ENCODE measurements at places on chromosomes 11 and 22.
A peak's percentile ranks its signal among the peaks of the same experiment; 100 is the strongest.

DNA sequence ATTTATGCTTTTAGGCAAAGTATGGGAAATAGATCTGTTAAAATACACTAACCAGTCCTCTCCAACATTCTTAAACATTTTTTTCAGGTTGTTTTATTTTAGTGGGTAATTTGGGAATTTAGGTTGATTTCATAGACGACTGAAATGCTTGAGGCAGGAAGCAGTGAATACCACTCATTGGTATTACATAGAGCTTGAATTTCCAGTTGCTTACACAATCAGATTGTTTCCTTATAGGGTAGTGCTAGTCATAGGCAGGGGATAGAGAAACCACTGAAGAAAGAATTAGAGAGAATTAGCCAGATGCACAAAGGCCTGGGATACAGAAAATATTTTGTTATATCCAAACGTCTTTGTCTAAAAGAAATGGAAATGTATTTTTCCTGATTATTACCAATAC lies 23.9 kb upstream of the LYVE1 start:
- DNase-seq, result peak; percentile 87

- no peak for DNase-seq
Observed at GRCh38 chr11:134385774-134386565, 26.1 kb downstream of the B3GAT1 start.

- DNase-seq, result no peak
Observed at GRCh38 chr11:8715501-8715900, 32.9 kb downstream of the RPL27A start.

DNA sequence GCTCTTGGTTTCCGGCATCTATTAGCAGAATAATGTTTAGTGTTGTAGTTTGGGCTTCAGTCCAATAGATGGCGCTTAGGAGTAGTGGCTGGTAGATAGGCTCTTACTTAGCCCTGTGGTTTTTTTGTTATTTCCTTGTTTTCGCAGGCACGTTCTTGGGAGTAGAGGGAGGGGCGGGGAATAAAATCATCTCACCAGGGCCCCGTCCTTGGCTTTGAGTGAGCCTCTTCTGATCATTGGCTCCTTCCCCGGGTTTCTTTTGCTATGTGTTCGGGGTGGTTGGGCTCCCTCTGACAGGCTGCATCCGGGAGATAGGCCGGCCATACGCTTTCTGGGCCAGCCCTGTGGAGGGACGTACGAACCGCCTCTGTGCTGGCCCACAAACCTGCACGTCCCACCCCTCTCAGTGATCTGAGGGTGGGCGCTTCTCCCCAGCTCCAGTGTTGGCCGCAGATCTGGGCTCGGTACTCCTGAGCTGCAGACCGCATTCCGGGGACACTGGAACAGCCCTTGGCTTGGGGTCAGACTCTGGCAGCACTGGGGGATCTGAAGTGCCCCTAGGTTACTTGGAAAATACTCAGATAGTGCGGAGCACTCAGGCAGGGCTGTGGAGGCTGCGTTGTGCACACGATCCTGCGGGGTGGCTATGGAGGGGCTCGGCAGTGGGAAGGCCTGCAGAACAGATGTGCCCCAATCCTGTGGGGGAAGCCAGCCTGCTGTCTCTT lies 217.0 kb downstream of the DYNC2H1 start:
- DNase-seq, result peak; percentile 80

DNA sequence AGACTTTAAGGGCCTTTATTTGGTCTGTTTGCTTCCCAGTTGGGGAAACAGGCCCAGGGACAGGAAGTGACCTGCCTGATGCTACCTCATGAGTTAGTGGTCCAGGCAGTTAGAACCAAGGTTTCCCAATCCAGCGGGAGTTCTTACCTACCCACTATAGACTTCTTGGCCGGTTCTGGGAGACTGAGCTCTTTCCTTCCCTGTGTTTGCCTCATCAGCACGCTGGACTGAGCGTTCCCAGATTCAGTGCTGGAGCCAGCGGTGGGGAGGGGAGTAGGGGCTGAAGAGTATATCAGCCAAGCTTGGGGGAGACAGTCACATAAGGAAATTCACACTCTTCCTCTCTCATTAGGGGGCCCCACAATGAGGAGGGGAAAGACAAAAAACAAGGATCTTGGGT lies 27.1 kb downstream of the TIMP3 start:
- DNase-seq, result no peak

DNA sequence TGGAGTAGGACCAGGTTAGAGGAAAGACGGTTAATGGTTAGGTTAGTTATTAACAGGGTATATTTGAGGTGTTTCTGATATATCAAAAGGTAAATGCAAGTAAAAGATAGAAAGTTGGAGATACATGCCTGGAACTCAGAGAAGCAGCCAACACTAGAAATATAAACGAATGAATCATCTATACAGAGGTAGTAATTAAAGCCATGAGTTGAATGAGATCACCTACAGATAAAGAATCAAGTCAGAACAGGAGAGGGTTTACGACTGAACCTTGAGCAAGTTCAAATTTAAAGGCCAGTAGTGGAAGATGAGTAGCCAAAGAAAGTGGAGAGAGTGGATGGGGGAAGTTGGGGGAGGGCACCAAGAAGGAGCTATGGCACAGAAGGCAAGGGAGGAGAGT lies 73.9 kb downstream of the SPON1 start:
- no peak for DNase-seq

GRCh38 chr11:133164986-133165385 lies 367.3 kb downstream of the OPCML start:
- DNase-seq, result no peak

DNA sequence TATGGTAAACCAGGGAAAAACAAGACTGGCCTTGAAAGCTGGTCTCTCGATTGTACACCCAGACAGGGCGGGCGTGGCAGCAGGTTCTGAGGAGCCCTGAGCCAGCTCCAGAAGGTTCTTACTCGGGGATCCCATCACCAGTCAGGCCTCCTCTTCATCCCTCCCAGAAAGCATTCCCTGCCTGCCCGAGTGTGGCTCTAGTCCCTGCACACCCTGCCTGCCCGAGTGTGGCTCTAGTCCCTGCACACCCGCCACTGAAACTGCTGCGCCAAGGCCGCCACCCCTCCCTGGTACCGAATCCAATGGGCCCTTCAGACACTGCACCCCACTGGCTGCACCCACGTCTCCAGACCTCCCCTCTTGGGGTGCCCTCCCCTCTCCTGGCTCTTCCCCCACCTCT lies 30.1 kb downstream of the KIAA0930 start:
- no peak for DNase-seq

DNA sequence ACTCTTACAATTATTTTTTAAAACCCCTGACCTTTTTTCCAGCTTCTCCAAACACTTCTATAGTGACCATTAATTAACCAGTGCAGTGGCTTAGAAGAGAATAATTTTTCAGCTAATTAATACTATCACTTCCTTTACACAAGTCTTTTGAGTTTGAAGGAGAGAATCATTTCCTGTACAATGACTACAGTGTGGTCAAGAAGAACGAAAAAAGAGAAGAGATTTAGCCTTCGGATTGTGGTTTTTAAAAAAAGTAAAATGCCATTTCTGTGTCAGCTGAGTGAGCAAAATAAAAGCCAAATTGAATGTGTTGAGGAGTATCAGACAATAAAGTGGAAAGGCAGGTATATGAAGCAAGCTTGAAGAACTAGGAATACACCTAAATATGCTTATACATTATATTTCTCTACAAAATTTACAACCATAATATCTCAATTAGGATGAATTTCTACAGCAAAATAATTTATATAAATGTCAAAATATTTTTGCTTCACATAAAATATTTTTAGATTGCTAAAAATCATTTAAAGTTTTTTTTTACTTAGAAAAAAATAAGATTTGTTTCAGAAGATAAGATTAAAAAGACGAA lies 1155.2 kb upstream of the CNTN5 start:
- no peak for DNase-seq

DNA sequence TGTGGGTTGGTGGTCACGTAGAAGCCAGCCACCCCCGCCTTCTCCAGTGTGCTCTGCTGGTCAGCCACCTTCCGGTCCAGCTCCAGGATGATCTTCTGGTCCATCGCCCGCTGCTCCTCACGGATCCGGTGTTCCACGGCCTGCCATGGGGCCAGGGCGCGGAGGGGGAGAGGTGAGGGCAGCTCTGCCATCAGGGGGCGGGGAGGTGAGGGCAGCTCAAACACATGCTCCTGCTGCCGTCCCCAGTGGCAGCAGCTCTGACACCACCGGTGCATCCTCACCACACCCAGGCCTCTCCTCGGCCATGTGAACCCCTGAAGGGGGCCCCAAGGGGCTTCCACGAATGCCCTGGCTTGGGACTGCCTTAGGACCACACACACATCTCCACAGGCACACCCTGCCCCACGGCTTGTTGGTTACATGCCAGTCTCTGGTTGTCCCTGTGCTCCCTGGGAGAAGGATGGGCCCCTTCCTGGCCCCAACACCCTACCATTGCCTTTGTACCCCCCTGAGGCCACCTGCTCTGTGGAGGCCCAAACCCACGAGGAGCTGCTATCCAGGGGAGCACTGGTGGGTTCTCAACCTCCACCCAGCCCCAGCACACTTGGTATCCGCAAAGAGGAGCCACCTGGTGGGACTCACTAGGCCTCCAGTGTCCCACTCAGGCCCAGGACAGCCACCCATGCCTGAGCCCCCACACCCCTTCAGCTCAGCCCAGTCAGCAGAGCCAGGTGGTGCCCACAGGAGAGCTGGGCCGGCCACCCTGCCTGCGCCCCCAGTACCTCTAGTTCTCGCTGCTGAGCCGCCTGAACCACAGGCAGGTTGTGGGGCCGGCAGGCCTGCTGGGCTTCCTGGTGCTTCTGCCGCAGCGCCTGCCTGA lies 4.3 kb downstream of the DGCR6L start:
- no peak for DNase-seq

DNA sequence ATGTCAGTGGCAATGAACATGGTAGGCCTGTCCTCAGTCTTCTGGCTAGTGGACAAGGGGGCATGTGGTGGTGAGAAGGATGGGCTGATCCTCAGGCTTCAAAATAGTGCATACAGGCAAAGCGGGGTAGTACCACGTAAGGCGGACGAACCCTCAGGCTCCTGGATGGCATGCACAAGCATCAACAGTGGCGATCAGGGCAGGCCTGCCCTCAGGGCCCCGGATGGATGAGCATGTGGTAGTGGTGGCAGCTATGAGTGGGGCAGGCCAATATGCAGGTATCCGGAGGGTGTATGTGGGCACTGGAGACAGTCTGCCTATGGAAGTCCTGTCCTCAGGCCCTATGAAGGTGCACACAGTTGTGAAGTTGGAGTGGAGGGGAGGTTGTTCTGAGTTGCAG lies 163.8 kb downstream of the GUCY1A2 start:
- DNase-seq, result no peak

- DNase-seq, result no peak
Observed at GRCh38 chr11:47928426-47928825, 51.9 kb upstream of the PTPRJ start.

- DNase-seq, result peak; percentile 83
Observed at GRCh38 chr22:30212363-30212995, 34.1 kb downstream of the LIF start.

DNA sequence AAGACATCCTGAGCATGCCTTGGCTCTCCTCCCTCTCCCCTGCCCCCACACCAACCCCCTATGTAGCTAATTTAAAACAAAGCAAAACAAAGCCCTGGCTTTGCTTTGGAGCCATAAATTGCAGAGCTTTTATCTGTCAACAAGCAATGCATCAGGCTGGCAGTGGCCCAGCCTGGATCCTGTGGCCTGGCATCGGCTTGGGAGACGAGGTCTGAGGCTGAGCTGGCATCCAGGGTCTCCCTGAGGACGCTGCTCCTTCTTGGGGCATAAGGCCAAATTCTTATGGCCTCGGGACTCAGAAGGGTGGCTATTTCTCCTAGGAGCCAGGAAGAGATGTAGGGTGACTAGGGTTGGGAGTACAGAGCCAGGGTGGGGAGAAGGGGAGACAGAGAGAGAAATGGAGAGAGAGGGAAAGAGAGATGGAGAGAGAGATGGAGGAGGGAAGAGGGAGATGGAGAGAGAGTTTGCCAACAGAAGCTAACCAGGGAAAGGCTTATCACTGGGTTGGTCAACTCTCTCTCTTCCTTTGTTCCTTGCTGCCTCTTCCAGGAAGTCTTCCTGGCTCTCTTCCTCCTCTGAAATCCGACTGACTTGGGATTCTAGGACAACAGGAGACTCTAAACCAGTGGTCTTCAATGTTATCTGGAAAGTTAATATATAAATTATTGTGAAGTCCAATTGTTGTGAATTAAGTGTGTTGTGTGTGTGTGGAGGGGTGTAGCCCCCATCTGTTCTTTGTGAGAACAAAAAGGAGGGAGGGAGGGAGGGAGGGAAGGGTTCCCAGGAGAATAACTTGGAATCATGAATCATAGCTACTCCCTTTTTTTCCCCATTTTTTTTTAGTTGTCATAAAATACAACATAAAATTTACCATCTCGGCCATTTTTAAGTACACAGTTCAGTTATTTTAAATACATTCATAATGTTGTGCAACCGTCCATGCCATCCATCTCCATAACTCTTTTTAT lies 29.1 kb downstream of the TSPAN18 start:
- peak; percentile 81 for DNase-seq

DNA sequence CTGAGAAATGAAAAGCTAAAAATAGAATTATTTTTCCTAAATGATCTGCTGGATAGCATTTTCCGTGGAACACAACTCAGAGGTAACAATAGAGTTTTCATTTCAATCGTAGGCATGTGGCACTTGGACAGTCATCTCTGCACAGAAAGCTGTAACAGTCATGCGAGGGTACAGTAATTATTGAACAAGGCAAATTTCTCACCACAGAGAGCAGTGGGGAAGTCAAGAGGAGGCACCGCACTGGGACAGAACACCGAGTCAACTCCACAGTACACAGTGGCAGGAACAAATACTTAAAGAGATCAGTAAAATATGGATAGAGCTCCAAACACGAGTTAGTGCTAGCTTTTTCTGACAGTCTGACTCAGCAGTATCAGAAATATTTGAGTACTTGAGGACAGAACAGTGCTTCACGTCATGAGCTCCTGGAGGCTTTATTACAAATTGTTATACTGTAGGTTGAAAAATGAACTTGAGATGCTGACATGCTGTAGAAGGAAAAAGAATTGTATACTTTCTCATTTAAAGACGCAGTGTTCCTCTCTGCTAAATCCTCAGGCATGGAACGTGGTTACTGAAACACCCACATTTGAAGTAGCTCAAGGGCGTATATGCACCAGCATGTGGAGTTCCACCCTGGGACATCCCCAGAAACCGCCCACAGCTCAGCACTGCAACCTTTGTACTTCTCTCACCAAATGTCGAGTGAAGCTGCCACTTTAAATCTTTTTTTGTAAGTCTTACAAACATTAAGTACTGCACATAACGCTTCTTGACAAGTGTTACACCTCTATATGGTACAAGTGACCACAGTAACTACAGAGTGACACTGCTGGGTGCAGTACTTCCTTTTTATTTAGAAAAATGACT lies 27.4 kb upstream of the YPEL1 start:
- DNase-seq, result no peak

- DNase-seq, result no peak
Observed at GRCh38 chr22:49448526-49448925, 379.1 kb downstream of the BRD1 start.

- no peak for DNase-seq
Observed at GRCh38 chr22:17949642-17950473, 74.5 kb downstream of the MICAL3 start.
